ENCODE measurements at places on chromosomes 13 and 19.

DNA sequence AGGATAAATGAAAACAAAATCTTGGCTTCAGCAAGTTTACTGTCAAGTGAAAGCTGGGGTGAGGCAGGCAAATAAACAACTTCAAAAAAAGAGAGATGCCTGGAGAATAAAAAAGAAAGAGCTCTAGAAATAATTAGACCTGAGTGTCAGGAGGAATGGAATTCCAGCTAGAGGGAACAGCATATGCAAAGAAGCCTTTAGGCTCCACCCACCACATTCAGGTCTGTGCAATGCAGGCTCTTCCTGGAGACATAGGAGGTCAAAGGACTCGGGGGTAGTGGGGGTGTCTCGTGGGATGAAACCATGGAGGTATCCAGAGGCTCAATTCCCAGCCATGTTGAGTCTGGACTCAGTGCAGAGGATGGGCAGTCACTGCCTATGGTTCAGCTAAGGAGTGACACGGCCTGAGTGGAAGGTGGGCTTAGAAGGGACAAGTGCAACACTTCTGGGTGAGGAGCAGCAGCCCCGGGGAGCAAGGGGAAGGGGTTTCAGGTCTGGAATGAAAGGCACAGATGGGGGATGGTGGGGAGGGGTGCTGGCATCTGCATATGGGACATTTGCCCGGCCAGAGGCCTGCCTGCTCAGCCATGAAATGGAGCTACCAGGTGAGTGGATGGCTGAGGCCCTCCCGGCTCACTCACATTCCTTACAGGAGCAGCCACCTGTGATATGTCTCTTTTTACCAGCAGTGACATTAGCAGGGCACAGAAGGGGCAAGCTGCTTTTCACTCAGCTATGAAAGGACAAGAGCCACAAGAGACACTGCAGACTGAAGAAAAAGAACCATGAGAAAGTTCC is 12.3 kb downstream of the LATS2 start:
- no peak overlapping the region for H3K4me3 ChIP-seq
- no peak overlapping the region for H3K27ac ChIP-seq
- no peak for DNase-seq

GRCh38 chr13:25231517-25231916 is 55.8 kb downstream of the MTMR6 start:
- DNase-seq = no peak
- H3K36me3 ChIP-seq = no peaks in the 10 kb centered on the region
- H3K4me1 ChIP-seq = peaks cover 6% of the 10 kb centered on the region
- H3K27ac ChIP-seq = no peak overlapping the region

DNA sequence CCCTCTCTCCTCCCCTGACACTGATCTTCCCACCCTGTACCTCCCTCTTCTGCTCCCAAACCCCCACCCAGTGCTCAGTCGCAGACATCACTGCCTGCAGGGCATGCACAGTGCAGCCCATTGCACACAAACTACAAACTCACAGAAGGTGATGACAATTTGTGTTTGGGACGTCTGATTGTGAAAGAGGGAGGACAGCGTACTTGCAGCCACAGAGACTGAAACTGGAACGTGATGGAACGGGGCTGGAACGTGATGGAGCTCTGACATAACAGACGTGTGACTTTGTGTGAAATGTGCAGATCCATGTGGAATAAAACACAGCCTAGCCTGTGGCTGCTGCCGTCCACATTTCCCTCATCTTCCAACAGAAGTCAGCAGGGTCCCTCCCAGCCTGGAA is 57.3 kb upstream of the CEACAM8 start:
- H3K27me3 ChIP-seq = peaks cover 5% of the 10 kb centered on the region
- no peaks in the 10 kb centered on the region for H3K36me3 ChIP-seq
- H3K4me1 ChIP-seq = no peaks in the 10 kb centered on the region
- no peak overlapping the region for H3K4me3 ChIP-seq
- H3K27ac ChIP-seq = no peak overlapping the region
- DNase-seq = no peak

DNA sequence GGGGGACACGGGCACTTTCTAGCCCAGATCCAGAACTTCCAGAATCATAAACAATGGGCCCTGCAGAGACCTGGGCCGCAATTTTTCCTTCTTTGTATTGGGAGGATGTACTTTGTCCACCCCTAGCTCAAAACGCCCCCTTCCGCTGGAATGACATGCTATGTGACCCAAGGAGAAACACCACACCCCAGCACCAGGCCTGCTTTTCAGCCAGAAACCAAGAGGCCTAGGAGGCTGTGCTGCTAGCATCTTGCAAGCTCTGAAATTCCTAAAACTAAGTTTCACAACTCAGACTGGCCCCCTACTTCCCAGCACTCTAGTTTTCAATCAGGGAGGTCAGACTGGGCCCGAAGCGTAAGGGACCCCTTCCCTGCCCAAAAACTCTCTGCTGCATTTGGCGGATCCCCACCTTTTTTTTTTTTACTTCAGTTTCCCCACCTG is 538 bp downstream of the LSM4 start:
- peak overlapping the region; percentile 85 for H3K4me3 ChIP-seq
- no peaks in the 10 kb centered on the region for H3K36me3 ChIP-seq
- peak overlapping the region; percentile 74 for H3K27ac ChIP-seq
- DNase-seq = no peak
- peaks cover 51% of the 10 kb centered on the region for H3K4me1 ChIP-seq

- H3K4me3 ChIP-seq = no peak overlapping the region
- H3K27ac ChIP-seq = no peak overlapping the region
- peaks cover 31% of the 10 kb centered on the region for H3K27me3 ChIP-seq
These were observed 2.5 kb downstream of the PALM start for GRCh38 chr19:711254-711653.

DNA sequence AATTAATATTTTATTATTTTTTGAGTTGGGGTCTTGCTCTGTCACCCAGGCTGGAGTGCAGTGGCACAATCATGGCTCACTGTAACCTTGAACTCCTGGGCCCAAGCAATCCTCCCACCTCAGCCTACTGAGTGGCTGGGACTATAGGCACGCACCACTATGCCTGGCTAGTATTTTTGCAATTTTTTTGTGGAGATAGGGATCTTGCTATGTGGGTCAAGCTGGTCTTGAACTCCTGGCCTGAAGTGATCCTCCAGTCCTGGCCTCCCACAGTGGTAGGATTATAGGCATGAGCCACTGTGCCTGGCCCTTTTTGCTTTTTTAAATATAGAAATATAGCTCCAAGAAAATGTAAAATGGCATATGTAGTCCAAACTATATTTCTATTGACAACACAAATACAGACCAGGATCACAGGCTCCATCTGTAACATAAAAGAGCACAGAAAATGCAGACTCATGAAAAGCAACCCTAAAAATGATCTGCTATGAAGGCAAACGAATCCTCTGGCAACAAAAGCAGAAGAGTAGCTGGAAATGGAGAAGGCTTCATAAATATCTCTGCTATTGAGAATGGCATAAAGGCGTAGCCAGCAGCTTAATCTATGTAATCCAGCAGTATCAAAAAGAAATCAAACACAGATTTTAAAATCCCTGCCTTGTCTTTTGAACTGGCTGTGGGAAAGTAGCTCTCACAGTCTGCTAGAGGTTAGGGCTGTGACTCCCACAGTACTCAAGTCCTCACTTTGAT is 200.6 kb downstream of the LHFPL6 start:
- H3K4me1 ChIP-seq = no peaks in the 10 kb centered on the region
- no peak overlapping the region for H3K4me3 ChIP-seq
- no peak overlapping the region for H3K27ac ChIP-seq
- no peaks in the 10 kb centered on the region for H3K36me3 ChIP-seq
- no peaks in the 10 kb centered on the region for H3K27me3 ChIP-seq

GRCh38 chr13:20232556-20233277 is 598 bp upstream of the GJB6 start:
- no peak for DNase-seq
- H3K27ac ChIP-seq = no peak overlapping the region
- H3K36me3 ChIP-seq = no peaks in the 10 kb centered on the region

- DNase-seq = no peak
- H3K27ac ChIP-seq = no peak overlapping the region
- H3K4me3 ChIP-seq = no peak overlapping the region
- no peaks in the 10 kb centered on the region for H3K4me1 ChIP-seq
- peaks cover 4% of the 10 kb centered on the region for H3K27me3 ChIP-seq
These were observed 9.4 kb downstream of the DCT start for GRCh38 chr13:94470126-94470525.

DNA sequence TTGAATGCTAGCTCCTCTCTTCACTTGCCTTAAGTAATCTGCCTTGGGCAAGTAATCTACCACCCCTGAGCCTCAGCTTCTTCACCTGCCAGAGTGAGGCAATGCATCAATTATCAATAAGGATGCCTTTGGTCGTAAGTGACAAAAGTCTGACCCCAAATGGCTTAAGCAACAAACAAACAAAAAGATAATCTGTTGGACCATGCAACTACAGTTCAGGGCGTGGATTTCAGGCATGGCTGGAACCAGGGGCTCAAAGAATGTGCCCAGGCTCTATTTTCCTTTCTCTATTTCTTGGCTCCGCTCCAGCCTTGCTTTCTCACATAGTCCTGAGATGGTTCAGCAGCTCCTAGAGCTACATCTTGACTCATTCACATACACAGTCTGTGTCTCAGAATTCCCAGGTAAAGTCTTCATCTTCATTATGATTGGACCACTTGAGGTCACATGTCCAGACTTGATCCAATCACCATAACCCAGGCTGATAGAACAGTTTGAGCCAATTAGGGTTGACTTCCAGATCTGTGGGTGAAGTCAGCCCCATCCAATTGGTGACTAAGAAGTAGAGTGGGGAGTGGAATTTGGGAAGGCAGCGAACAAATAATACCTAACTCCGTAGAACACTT is 29.6 kb downstream of the ACSBG2 start:
- peaks cover 7% of the 10 kb centered on the region for H3K4me1 ChIP-seq
- H3K27me3 ChIP-seq = peaks cover 2% of the 10 kb centered on the region
- H3K36me3 ChIP-seq = no peaks in the 10 kb centered on the region
- no peak for DNase-seq
- H3K4me3 ChIP-seq = no peak overlapping the region

GRCh38 chr19:38812841-38813320 is at the start of gene LGALS4:
Gene LGALS4, minus strand, starts transcription at chr19:38812945. Its CDS starts 59 bp downstream, at chr19:38812886.
- H3K27me3 ChIP-seq = no peaks in the 10 kb centered on the region
- no peak for DNase-seq
- no peak within 1 kb of the TSS for H3K4me3 ChIP-seq
- no peaks in the 10 kb centered on the region for H3K4me1 ChIP-seq
- peak within 1 kb of the TSS; percentile 2 for H3K27ac ChIP-seq

DNA sequence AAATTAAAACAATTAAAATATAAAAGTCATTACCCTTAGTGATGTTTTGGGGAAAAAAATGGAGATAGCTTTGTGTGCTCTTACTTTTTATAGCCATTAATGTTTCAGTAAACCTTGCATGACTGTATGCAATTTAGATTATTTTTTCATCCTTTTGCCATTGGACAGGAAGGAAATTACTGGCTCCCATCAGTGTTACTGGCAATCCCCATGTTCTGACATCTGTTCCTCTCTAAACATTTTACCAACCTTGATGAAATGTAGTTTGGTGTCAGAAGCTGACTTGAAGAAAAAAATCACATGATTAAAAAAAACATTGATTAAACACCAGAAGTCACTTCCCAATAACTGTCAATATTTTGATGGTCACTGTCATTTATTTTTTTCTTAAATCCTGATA is 52.3 kb upstream of the ZNF536 start:
- H3K4me3 ChIP-seq = no peak overlapping the region
- no peak overlapping the region for H3K27ac ChIP-seq
- H3K27me3 ChIP-seq = no peaks in the 10 kb centered on the region
- H3K36me3 ChIP-seq = no peaks in the 10 kb centered on the region
- no peak for DNase-seq

DNA sequence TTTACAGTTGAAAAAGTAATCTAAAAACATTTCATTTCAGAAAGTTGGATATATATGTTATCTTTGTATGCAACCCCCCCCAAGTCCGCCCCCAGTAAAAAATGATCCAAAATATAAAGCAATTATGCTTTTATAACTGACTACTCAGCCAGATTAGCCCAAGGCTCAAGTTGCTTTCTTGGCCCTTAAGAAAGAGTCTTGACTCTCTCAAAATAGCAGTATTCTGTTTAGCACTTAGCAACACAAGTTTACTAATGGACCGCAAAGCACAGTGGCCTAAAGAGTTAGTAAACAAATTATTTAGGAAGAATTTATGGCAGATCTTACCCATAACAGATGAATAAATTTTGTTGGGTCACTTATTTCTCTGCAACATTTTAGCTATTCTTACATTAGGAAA is 86.9 kb downstream of the ELF1 start:
- peak overlapping the region; percentile 24 for H3K27ac ChIP-seq
- DNase-seq = no peak
- H3K27me3 ChIP-seq = no peaks in the 10 kb centered on the region
- no peak overlapping the region for H3K4me3 ChIP-seq
- peaks cover 55% of the 10 kb centered on the region for H3K4me1 ChIP-seq

GRCh38 chr13:97440598-97441170 is 6.7 kb downstream of the RAP2A start:
- no peak overlapping the region for H3K4me3 ChIP-seq
- no peak overlapping the region for H3K27ac ChIP-seq
- H3K27me3 ChIP-seq = no peaks in the 10 kb centered on the region
- peaks cover 2% of the 10 kb centered on the region for H3K36me3 ChIP-seq
- DNase-seq = no peak

GRCh38 chr13:51740698-51741097 is 63.3 kb downstream of the DHRS12 start:
- H3K27ac ChIP-seq = no peak overlapping the region
- no peaks in the 10 kb centered on the region for H3K27me3 ChIP-seq
- no peaks in the 10 kb centered on the region for H3K4me1 ChIP-seq
- peaks cover 77% of the 10 kb centered on the region for H3K36me3 ChIP-seq
- DNase-seq = no peak

- H3K4me1 ChIP-seq = no peaks in the 10 kb centered on the region
- H3K4me3 ChIP-seq = no peak overlapping the region
- no peak overlapping the region for H3K27ac ChIP-seq
These were observed 133.0 kb downstream of the URI1 start for GRCh38 chr19:30074741-30075715.

DNA sequence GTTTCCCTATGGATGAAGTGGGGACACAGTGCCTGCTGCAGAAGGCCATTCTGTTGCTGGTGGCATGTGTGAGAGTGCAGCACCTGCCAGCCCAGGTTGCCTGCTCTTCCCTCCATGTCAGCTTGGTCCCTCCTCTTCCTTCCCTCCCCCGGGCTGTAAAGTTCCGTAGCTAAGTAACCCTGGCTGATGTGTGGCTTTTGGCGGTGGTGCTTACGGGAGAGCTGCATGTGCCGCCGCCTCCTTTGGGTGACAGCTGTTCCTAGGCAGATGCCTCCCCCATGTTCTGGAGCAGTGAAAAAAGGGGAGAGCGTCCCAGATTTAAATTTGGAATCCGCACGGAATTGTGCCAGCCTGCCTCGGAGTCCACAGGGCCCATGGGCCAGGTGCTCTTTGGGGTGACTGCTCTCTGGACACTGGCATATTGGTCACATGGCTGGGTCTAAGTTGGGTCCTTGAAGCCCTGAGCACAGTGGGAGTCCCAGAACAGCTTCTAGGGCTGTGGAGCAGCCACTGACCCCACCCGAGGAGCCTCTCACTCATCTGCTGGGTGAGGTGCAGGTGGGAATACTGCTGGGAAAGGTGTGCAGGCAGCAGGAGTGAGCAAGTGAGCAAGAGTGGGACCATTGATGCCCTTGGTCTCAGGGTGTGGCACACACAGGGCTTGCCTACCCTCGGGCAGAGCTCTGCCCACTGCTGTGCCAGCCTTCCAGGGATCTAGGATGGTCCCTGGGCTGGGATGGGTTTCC is 33.1 kb upstream of the ZNF536 start:
- no peak for DNase-seq
- no peaks in the 10 kb centered on the region for H3K36me3 ChIP-seq
- H3K4me3 ChIP-seq = no peak overlapping the region
- no peaks in the 10 kb centered on the region for H3K4me1 ChIP-seq

- no peak for DNase-seq
- H3K36me3 ChIP-seq = peaks cover 5% of the 10 kb centered on the region
These were observed 2.0 kb upstream of the GATAD2A start for GRCh38 chr19:19403373-19403901.

Data from activated B cell treated with CpG ODN at 0.5 μM for 24 hours (primary cell).